ENCODE measurements at places on chromosomes 3 and 15.

GRCh38 chr3:4812591-4812990, 166.6 kb upstream of the BHLHE40 start:
- DNase-seq = no peak

DNA sequence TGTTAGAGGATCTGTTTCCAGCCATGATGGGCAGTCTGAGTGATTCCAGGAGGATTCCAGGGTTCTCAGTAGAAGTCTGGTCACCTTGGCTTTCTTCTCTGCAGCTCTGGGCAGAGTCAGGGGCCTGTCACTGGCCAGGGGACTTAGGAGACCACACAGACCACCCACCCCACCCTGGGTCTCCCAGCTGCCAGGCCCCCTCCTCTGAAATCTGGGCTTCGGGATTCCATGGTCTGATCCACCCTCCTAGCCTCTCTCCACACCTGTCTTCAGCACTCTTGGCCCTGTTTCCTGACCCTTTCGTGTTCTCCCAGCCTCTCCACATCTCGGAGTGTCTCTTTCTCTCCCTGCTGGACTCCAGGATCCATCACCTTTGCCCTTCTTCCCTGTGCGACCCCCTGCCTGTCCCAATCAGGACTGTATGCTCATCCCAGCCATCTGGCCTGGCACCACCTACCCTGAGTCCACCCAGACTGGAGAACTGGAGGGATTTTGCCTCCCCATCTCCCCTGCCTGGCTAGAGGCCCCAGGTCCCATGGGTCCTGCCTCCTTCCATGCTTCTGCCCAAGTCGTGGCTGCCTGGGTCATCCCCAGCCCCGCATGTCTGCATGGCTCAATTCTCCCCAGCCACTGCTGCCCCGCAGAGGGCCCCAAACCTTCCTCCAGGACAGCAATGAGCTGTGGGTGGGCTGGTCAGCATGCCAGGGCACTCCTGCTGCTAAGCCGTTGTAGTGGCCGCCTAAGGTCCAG, 34.3 kb downstream of the GOLGA6L10 start:
- no peak for DNase-seq

DNA sequence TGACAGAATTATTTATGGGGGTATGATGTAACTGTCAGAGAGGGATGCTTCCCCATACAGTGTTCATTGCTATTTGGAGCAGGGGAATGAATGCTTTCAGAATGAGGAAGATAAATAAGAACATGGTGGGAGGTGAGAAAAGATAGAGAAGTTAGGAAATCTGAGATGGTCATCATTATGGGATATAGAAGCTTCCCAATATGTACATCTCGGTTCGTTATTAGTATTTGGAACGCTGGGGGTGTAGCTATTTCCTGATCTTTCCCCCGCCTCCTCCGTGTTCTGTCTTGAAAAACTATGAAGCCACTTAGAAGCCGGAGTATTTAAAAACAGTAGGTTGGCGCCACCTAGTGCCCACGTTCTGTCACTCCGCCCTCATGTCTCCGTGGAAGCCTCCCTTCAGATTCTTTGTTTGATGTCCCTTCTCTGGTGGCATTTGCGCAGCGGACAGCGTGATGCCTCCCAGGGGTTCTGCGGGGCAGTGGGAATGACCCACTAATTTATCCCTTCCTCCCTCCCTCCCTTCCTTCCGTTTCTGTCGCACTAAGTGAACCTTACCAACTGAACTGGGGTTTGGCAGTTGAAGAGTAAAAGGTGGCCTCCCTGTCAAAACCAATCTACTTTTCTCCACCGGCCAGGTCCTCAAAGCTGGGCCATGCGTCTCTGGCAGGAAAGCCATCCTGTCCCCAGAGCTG, 184.5 kb downstream of the FEZF2 start:
- peak; percentile 22 for DNase-seq

DNA sequence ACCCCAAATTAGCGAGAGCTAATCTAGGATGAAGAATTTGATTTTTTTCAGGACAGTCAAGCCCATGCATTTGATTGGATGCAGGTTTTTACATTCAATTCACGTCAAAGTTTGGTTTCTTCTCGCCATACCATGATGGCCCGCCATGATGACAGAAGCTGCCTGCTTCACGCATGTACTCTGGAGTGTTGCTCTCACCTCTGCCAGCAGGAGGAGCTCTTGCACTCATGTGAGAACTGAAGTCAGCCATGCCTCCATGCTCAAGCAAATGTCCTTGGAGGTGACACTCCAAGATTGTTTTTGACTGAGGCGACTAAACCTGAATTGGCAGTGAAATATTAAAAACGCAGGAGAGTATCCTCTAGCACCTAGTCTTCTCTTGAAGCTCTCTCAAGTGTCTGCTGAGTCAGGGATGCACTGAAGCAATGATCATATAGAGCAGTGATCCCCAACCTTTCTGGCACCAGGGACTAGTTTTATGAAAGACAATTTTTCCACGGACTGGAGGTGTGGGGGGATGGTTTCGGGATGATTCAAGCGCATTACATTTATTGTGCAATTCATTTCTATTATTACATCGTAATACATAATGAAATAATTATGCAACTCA, 120.9 kb downstream of the SAMMSON start:
- DNase-seq = no peak

DNA sequence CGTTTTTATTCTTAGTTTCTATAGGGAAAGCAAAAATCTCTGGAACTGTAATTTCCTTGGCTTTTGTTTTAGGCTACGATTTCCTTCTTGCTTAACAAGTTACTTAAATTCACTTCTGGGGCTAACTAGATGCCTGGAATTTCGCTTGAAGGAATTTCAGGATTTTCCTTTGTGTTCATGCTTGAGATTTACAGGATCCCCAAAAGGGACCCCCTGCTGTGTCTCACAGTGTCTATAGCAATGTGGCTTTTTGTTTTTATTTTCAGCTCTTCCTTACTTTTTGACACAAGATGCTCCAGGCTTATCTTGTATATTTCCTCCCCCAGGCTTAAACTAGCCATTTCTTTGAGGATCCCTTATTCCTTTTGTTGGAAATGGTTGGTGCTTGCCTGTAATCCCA, 95.5 kb upstream of the DPPA4 start:
- no peak for DNase-seq

- no peak for DNase-seq
Observed at GRCh38 chr15:72554471-72555425, 80.6 kb downstream of the ARIH1 start.

GRCh38 chr3:159417761-159418160, 570.9 kb upstream of the IL12A start:
- DNase-seq = no peak

DNA sequence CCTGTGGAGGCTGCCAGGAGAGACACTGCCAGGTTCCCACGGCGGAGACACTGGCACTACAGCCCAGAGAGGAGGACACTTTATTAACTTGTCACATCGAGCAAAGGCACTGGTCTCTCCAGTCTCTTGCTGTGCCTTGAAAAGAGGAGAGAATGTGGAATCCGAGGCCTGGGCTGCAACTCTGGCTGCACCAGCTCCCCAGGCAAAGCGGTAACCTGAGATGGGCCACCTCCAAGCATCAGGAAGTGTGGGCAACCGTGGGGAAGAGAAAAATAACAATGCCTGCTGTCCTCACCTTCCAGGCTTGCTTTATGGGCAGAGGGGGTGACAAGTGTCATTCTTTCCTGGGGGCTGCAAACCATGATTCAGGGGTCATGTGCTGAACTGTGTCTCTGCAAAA, 91.6 kb upstream of the RGMA start:
- no peak for DNase-seq

DNA sequence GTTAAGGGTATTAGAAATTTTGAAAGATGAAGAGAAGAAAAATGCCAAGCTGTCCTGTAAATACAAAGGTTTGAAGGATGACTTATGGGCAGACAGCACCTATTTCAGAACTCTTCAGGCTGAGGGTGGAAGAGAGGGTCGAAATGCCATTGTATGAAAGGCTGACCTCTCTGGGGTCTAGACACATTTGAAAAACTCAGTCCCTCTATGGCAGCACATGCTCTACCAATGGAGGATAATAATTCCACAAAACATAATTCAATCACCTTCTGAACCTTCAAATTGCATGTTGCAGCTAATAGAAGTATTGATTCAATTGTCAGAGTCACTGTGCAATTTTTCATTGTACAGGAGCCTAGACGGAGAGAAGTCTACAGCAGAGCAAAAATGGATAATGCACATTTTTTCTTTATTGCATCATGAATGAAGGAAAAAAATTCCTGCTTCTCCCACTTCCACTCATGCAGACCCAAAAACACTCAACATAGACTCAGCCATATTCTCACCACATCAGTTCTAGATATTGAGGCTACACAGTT, 569.1 kb downstream of the TBL1XR1 start:
- no peak for DNase-seq

DNA sequence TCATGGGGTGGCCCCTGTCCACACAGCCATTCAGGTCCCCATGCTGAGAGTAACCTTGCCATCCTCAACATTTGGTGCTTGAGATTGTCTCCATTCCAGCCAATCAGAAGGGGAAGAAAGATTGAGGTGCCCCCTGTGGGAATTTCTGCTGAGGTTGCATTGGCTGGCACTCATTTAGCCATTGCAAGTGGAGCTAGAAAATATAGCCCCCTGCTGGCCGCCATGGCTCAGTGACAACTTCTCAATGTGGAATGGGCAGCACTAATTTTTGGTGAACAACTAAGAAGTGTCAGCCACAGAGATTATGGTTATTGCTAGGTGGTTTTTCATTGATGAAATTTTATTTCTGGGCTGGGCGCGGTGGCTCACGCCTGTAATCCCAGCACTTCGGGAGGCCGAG, 22.0 kb downstream of the COL6A6 start:
- DNase-seq = no peak

DNA sequence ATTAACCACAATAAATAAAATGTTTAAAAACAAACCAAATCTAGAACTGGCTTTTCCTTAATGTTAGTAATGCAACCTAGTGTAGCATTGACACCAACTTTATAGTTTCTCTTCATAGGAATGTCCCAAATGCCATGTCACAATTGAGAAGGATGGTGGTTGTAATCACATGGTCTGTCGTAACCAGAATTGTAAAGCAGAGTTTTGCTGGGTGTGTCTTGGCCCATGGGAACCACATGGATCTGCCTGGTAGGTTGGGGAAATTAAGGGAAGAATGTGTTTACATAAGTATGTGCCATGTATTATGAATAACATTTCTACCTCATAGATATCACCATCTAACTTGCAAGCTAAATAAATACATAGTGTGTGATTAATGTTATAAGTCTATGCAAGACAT, 84.4 kb upstream of the GOLGA6B start:
- DNase-seq = no peak

GRCh38 chr3:15342246-15342645, 9.9 kb upstream of the SH3BP5 start:
- no peak for DNase-seq

DNA sequence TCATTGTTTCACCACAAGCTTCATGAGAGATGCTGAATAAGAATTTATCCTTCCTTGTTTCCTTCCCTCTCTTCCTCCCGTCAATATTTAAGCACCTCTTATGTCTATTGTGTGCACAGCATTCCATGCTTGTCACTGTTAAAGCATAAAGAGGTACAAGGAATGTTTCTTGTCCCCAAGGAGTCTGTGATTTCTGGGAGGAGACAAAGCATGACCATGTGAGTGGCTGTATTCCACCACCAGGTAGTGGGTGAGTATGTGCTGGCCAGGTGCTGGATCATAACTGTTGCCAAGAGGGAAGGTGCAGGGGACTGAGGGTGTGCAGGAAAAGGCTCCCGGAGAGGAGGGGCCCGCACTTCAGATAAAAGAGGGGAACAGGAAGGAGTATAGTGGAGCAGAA, 62.9 kb upstream of the GSK3B start:
- no peak for DNase-seq

DNA sequence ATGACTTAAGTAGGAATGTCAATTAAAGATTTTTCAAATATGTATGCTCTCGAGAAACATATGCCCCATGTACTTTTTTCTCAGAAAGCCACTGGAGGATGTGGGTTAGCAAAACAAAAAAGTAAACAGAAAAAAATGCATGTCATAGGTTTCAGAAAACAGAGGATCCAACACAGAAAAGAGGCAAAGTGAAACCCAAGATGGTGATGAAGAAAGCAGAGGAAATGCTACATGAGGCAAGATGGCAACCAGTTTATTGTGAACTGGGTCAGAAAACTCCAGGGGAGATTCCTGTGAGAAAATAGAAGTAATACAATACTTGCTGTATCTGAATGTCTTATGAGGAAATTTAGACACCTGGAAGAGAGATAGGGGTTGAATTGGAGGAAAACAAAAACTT, 30.8 kb upstream of the EOMES start:
- DNase-seq = no peak

DNA sequence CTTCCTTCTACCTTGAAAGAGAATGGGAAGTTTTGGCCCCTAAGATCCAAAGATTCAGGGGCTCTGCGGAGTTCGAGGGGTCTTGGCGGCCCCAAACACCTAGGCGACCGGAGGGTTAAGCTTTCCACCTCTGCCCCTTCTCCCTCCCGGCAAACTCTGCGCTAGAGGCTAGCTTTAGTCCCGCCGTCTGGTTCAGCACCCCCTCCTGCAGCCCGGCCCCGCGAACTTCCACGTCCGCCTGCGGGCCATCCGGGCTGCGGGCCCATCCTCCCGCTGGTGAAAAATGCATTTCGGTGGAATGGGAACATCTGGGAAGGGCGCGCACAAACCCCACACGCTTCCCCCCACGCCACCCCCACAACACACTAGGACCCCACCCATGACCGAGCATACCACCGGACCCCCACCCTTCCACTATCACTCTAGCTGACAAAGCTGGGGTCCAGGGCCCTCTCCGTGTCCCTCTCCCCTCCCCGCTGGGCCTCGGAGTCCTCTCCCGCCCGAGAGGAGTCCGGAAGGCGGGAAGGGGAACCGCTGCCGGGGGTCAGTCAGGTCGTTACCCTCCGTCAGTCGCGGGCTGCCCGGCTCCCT, 1.0 kb downstream of the SHOX2 start:
- no peak for DNase-seq

GRCh38 chr3:40035177-40035576, 225.8 kb downstream of the MYRIP start:
- DNase-seq = no peak

GRCh38 chr3:89239774-89240173, 132.4 kb downstream of the EPHA3 start:
- DNase-seq = no peak

- DNase-seq = no peak
Observed at GRCh38 chr3:145854499-145854898, 306.5 kb downstream of the PLOD2 start.

DNA sequence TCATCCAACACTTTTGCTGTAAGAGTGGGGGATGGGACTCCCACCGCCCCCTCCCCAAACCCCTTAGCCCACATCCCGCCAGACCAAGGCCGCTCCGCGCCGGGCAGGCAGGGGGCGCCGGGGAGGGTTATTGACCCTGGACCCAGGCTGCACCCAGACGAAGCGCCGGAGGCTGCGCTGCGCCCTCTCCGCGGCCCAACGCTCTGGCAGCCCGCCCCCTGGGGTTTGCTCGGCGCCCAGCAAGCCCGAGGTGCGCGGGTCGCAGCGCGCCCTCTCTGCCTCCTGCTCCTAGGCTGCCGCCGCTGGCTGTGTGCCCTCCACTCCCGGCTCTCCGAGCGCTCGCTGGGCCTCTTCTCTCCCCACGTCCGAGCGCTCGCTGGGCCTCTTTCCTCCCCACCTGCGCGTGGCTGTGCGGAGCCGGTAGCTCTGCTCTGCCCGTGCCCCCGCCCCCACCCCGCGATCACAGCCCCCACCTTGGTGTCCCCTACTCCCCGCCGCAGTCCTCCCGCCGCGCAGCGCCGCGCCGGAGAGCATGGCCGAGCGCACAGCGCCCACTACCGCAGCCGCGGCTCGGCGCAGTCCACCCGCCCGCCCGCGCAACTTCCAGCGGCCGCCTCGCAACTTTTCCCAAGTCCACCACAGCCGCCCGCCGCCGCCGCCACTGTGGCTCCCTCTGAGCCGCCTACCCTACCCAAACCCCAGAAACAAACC, 1.2 kb downstream of the MECOM start:
- DNase-seq = peak; percentile 12

- DNase-seq = no peak
Observed at GRCh38 chr3:171011873-171012336, 14.6 kb downstream of the SLC2A2 start.

- no peak for DNase-seq
Observed at GRCh38 chr15:57319919-57320560, 56.3 kb upstream of the CGNL1 start.
